ENCODE measurements at places on chromosomes 5 and 9. TPM values are rescaled to one million over a fixed set of nuclear protein-coding genes. Genes with fewer than 3 reads are reported as not detected.

Gene PCDHGA6
- polyA plus RNA-seq, result 19.2 TPM

Gene BHMT2
- polyA plus RNA-seq, result 2.8 TPM

Gene MEIKIN
- 1.1 TPM for polyA plus RNA-seq

Gene C5
- 4.5 TPM for polyA plus RNA-seq

Gene RFESD
- 2.3 TPM for polyA plus RNA-seq

Gene PDCD1LG2
- 0.18 TPM for polyA plus RNA-seq

Gene ACOT12
- 0.86 TPM for polyA plus RNA-seq

Gene JAKMIP2
- polyA plus RNA-seq, result 33.1 TPM

Gene GABRA6
- 0.11 TPM for polyA plus RNA-seq

Gene PTGDS
- polyA plus RNA-seq, result 3,209 TPM

Gene SLC36A3
- not detected for polyA plus RNA-seq

Gene OMD
- polyA plus RNA-seq, result 21.7 TPM

Gene CENPK
- 17.5 TPM for polyA plus RNA-seq

Gene RNF183
- polyA plus RNA-seq, result 0.12 TPM

Gene NR6A1
- polyA plus RNA-seq, result 3.8 TPM

Gene IL3
- not detected for polyA plus RNA-seq

Gene SOX30
- polyA plus RNA-seq, result 0.51 TPM

Gene C9orf57
- polyA plus RNA-seq, result not detected

Gene GAPT
- polyA plus RNA-seq, result 0.38 TPM

Gene PTPRD
- 190 TPM for polyA plus RNA-seq

Gene GLRA1
- polyA plus RNA-seq, result 11.0 TPM

Gene CSNK1A1
- polyA plus RNA-seq, result 190 TPM

Gene GHR
- polyA plus RNA-seq, result 11.3 TPM

Gene IGIP
- polyA plus RNA-seq, result 11.1 TPM

Gene C5orf52
- not detected for polyA plus RNA-seq

Gene EIF4EBP3
- polyA plus RNA-seq, result 6.9 TPM

Gene NDUFB6
- 101 TPM for polyA plus RNA-seq

Gene SLC46A2
- polyA plus RNA-seq, result 0.14 TPM

Gene CCDC192
- polyA plus RNA-seq, result 1.6 TPM

Gene CD14
- 11.3 TPM for polyA plus RNA-seq

Gene LCN1
- not detected for polyA plus RNA-seq

Gene CFAP157
- polyA plus RNA-seq, result 28.0 TPM

Gene TMEM215
- polyA plus RNA-seq, result 1.3 TPM

Gene TMEM252
- 0.38 TPM for polyA plus RNA-seq

Gene CTXN3
- polyA plus RNA-seq, result 10.8 TPM
